AG09319 (cell line): ENCODE measurements at places on chromosomes 4 and X.
A peak's percentile ranks its signal among the peaks of the same experiment; 100 is the strongest.

GRCh38 chrX:121365572-121366161 is 318.3 kb downstream of the GLUD2 start:
- DNase-seq: no peak

- DNase-seq: no peak
These were observed 101.4 kb upstream of the IL15 start for GRCh38 chr4:141534985-141535384.

DNA sequence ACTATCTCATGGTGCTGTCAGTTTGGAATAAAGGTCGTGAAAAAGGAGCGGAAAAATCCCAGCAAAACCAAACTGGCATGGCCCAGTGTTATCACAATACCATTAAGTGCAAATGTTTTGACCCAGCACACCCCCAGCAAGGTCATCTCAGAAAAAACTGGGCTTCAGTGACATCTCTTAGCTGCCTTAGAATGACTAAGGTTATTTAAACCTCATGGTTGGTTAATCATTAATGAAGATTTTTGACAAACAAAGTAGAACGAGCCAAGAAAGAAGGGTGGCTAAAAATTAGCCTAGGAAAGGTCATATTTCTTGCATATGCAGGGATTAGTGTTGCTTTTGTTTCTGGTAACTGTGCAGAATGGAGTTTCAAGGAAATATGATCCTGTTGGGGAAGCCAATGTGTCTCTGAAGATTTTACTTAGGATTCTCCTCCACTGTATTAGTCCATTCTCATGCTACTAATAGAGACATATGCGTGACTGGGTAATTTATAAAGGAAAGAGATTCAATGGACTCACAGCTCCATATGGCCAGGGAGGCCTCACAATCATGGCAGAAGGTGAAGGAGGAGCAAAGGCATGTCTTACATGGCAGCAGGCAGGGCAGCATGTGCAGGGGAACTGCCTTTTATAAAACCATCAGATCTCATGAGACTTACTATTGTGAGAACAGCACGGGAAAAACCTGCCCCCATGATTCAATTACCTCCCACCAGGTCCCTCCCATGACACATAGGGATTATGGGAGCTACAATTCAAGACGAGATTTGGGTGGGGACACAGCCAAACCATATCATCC is 83.5 kb downstream of the CHRNA9 start:
- DNase-seq: peak; percentile 7

DNA sequence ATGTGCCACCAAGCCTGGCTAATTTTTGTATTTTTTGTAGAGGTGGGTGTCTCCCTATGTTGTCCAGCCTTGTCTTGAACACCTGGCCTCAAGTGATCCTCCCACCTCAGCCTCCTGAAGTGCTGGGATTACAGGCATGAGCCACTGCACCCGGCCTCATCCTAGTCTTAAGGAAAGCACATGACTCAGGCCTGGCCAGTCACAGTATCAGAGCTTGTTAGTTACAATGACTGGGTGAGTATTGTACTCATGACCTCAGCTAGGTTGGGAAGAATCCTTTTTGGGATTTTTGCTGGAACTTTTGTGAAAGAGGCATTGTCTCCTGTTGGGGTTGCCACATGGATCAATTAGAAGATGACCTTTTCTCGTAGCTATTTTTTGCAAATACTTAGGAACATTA is 292.8 kb downstream of the RAPGEF2 start:
- DNase-seq: no peak

- no peak for DNase-seq
These were observed 62.2 kb downstream of the NSUN7 start for GRCh38 chr4:40811956-40812355.

GRCh38 chr4:157226601-157227000 is 6.1 kb downstream of the GRIA2 start:
- DNase-seq: no peak

DNA sequence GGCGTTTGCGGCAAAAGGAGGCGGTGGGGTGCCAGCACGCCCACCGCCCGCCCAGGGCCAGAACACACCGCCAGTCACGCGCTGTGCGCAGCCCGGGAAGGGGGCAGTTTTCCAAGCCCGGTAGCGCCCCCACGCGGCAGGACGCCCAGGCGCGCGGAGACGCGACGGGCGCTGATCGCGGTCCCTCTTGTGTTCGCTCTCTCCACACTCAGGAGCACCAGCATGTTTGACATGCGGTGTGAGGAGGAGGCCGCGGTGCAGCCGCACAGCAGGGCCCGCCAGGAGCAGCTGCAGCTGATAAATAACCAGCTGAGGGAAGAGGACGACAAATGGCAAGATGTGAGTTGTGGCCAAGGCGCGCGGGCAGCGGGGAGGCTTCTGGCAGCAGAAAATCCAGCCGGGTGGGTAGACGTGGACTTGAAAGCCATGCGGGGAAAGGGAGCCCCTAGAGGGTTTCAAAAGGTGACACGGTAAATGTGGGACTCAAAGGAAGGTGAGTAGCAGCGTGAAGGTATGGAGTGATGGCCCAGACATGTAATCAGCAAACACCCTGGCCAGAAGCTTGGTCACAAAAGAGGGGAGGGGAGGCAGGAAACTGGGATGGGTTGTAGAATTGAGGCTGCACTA is 104.1 kb downstream of the PHOX2B start:
- no peak for DNase-seq

GRCh38 chrX:122512561-122513072 is 671.5 kb upstream of the GRIA3 start:
- no peak for DNase-seq

DNA sequence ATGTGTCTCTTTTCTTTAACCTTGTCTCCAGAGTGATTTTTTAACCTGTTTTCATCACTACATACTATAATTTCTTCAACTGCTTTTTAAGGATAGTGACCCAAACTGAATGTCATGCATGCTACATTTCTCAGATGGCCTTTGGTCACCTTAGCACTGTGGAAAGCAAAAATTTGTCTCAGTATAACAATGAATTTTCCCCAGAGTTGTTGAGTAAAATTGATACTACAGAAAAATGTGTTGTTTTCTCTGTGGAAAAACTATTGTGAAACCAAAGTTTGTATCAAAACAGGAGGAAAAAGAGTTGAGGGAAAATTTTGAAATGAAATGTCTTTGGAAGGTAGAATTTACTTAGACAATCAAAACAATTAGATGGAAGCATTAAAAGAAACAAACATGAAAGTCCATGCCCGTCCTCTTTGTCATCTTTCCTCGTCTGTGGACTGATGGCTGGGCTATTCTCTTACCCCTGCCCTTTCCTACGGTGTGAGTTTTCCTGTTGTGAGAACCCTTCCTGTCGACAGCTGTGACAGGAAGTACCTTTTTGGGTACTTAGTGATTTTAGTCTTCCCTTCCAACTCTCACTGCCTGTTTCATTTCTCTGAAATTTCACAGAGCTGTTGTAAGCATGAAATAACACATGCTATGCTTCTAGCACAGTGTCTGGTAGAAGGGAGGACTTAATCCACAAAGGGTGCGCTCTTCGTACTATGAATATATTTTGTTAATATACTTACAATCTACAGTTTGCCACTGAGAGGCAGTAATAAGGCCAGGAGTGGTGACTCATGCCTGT is 50.8 kb downstream of the LRP2BP start:
- no peak for DNase-seq

DNA sequence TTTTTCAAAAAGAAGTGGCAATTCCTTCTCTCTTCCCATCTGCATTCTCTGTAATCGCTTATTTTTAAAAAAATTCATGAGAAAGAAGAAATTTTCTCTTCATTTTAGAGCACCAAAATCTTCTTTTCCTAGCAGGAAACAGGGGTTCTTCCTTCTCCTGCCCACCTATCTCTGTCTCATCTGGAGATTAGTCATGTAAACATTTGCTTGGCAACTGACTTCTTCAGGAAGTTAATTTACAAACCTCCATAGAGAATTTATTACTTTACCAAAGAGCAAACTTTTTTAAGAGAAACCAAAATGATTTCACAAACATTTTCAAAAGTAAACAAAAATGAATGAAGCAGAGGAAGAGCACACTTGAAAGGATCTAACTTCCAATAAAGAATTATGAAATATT is 13.5 kb downstream of the TTC29 start:
- no peak for DNase-seq

GRCh38 chr4:2075987-2076907 is 17.1 kb downstream of the NAT8L start:
- DNase-seq: no peak

- DNase-seq: no peak
These were observed 311.5 kb downstream of the PPP1R2C start for GRCh38 chrX:42466332-42467046.

DNA sequence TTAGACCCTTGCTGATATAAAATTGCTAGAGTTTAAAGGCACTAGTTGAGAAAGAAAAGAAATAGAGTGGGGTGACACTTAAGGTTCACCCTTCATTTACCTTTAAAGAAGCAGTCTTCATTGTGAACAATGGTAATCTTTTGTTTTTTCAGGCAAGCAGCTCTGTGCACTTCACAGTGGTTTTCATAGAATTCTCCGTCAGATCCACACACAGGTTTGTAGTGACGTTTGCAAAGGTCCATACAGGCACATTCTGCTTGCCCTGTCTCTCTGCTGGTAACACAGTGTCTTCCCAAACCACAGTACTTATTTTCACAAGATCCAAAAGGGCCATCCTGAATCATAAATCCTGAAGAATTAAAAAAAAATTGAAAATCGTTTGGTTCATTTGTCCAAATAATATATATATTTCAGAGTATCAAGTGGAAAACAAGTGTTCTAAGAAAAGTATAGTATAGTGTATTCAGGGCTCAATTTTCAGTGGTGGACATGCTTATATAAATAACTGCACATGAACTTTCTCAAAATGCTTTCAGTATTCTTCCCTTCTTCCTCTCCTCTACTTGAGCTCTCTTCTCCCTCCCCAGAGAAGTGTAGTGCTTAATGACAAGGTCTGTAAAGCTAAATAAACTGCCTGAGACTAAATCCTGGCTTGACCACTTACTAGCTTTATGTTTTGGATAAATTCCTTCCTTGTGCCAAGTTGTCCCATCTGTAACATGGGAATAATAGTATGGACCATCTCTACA is 243.3 kb downstream of the FSTL5 start:
- no peak for DNase-seq

DNA sequence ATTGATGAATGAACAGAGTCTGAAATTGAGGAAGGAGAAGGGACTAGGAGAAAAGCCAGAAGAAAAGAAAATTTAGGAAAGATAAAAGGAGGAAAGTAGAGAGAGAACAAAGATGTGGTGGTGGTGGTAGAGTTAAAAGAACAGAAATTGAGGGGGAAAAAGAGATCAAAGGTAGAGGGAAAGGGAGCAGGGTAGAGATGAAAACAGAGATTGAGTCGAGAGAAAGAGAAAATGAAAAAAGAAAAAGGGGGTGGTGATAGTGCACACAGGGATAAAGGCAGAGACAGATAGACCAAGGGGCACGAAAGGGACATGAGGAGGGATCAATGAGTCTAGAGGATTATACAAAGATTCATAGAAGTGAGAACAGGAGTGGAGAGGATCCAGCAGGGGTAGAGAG is 3.9 kb downstream of the ALAS2 start:
- no peak for DNase-seq

DNA sequence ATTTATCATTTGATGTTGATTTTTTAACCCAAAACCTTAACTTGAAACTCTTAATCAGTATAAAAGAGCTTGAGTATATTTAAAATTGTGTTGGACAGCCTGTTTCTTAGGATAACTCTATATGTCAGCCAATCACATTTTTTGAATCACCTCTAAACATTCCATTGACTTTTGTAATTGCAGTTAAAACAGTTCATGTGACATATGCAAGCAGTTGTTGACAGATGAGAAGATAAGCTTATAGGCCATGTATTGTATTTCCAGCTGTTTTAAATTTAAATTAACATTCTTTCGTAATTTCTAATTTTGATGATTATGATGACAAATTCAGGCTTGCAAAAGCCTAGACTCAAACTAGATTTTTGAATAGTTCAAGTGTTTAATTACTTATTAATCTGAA is 17.4 kb downstream of the VEGFC start:
- DNase-seq: no peak

DNA sequence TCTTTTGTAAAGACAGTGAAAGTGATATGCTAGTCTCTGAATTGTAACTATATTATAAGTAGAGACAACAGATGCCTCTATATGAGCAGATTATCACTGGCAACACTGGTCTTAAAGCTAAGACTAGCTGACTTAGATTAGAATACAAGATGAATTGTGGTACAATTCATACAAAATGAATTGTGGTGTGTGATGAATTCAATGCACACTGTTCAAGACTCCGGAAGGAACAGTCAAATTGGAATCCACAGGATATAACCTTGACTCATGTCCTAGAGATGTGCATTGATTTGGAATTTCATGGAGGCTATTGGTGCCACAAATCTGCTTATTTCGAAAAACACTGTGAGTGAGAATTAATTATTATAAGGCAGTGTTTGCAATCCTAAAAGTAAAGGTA is 701.8 kb downstream of the PCDH7 start:
- DNase-seq: no peak

GRCh38 chr4:70838204-70838603 is 1.5 kb downstream of the GRSF1 start:
- DNase-seq: no peak

DNA sequence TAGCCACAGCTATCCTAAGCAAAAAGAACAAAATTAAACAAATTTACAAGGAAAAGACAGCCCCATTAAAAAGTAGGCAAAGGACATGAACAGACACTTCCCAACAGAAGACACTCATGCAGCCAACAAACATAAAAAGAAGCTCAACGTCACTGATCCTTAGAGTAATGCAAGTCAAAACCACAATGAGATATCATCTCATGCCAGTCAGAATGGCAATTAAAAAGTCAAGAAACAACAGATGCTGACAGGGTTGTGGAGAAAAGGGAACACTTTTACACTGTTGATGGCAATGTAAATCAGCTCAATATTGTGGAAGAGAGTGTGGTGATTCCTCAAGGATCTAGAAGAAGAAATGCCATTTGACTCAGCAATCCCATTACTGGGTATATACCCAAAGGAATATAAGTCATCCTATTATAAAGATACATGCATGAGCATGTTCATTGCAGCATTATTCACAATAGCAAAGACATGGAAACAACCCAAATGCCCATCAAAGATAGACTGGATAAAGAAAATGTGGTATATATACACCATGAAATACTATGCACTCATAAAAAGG is 163.0 kb upstream of the TET2 start:
- DNase-seq: no peak

DNA sequence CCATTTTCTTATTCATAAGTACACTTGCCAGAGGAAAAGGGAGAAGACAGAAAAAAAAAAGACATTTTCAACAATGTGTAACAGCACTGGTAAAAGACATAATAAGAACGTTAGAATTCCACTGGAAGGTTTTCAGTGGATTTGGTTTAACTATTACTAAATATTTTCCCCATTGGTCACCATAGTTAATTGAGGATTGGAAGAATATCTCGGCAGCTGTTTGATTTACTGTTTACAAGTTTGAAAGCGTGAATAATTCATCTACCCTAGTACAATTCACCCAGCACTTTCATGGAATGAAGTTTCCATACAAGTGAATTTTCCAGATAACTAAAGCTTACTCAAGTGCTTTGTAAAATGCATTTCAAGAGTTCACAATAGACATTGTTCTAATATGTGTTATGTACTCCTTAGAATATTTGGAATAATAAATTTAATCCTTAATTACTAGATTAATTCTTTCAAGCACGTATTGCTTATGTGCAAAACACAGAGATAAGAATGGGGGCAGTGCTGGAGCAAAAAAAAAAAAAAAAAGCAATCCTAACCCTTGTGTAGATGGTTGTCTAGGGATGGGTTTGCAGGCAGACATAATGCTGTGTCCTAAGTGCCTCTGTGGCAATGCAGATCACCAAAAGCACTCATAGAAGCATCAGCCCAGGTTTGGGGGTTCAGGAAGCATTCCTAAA is 57.1 kb downstream of the ENPEP start:
- no peak for DNase-seq

GRCh38 chrX:85084770-85085393 is 81.2 kb downstream of the APOOL start:
- peak; percentile 2 for DNase-seq
